ENCODE measurements at places on chromosomes 3 and 15.

GRCh38 chr3:157460253-157460652 lies 23.6 kb downstream of the PTX3 start:
- no peak for DNase-seq

DNA sequence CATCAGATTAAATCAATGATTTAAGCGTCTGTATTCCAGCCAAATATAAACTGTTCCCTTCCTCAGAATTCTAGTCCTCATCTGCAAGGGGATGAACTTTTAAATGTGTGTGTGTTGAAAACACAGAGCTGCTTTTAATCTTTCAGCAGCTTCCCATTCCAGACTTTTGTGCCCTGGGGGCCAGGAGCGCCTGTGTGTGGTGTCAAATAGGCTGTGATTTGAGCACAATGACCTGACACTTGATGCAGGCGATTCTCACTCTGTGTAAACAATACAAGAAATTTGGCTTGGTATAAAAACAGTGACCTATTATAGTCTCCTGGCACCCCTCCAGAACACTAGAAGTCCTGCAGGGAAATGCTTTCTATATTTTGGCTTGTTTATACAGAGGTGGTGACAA lies 274.6 kb upstream of the ROPN1 start:
- no peak for DNase-seq

- no peak for DNase-seq
Observed at GRCh38 chr15:89395461-89395871, 60.8 kb upstream of the POLG start.

DNA sequence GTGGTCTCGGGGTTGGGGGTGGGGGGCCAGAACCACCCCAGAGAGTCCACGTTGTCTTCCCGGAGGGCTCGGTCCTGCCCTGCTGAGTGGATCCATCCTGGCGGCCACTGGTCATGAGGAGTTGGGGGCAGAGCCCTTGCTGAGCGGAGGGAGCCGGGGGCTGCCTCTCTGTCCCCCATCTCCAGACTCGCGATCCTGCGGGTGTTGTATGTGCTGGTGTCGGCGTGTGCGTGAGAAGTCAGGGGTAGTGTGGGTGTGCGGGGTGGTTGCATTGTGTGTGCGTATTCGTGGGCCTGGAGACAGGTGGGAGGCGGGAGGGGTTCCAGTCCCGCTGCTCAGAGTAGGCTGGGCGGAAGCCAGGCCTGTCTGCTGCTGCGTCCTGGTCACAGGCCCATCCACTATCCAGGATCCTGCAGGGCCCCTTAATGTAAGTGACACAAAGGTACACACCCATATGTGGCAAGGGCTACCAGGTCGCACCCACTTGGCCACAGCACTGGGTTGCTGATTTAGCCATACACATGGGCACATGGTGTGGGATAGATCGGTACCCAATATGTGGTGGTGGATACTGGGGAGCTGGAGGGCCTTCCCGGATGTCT lies 30.7 kb downstream of the NBEAL2 start:
- DNase-seq, result no peak

DNA sequence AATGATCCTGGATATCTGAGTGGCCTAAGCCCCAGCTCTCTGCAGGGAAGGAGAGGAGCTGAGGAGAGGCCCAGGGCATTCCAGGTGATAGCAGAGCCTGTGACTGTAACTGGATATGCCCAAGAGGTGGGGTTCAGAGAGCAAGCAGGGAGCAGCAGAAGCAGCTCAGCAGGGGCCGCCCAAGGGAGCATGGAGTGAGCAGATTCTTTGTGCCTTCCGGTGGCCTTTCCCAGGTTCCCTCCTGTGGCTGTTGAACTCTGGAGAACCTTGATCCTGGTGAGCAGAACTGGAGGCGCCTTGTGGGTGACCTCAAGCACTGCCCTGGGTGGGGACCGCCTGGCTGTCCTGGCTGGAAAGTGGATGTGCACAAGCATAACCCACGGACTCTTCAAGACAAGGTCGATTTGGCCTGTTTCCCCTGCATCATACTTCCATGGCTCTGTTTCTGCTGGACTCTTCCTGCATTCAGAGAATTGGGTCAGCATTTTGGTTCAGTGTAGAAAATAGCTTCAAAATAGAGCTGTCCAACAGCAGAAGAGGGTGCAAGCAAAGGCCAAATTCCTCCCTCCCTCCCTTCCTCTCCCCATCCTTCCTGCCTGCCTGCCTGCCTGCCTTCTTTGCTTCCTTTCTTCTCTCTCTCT lies 76.1 kb downstream of the ARNT2 start:
- no peak for DNase-seq

DNA sequence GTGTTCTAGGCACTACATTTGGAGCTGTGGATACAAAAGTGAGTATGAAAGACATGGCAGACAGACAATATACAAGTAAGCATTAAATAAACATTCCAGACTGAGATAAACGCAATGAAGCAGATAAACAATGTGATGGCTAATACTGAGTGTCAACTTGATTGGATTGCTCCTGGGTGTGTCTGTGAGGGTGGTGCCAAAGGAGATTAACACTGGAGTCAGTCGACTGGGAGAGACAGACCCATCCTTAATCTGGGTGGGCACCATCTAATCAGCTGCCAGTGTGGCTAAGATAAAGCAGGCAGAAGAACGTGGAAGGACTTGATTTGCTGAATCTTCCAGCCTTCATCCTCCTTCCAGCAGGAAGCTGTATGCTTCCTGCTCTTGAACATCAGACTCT lies 77.2 kb downstream of the CADPS start:
- DNase-seq, result no peak

DNA sequence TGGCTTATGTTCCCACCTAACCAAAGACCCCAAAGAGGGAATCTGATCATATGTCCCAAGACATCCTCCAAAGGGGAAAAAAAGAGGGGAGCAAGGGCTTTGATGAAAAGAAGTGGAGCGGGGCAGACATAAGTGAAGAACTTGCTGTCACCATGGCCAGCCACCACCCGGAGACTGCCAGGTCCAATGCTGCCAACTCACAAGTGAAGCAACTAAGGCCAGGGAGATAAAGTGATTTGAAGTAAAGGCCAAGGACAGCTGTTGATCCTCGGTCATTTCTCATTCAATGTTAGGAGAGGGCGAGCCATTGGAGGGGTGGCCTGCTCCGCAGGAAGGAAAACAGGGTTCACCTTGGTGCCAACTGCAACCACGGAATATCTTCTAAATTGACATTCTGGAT lies 72.6 kb upstream of the C3orf80 start:
- DNase-seq, result no peak

DNA sequence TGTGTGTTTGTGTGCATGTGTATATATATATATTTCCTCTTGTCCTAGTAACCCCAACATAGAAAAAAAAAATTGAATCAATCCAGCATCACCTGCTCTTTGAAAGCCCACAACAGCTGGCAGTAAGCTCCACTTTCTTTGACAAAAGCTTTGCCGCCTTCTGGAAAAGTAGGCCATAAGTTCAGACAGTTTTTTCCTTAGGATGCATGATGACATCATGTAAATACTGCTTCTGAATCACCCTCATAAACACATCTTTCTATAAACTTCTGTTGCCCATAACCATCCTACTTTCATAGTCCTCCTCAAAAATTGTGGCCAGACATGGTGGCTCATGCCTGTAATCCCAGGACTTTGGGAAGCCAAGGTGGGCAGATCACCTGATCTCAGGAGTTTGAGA lies 67.4 kb downstream of the CSNK1G1 start:
- no peak for DNase-seq

DNA sequence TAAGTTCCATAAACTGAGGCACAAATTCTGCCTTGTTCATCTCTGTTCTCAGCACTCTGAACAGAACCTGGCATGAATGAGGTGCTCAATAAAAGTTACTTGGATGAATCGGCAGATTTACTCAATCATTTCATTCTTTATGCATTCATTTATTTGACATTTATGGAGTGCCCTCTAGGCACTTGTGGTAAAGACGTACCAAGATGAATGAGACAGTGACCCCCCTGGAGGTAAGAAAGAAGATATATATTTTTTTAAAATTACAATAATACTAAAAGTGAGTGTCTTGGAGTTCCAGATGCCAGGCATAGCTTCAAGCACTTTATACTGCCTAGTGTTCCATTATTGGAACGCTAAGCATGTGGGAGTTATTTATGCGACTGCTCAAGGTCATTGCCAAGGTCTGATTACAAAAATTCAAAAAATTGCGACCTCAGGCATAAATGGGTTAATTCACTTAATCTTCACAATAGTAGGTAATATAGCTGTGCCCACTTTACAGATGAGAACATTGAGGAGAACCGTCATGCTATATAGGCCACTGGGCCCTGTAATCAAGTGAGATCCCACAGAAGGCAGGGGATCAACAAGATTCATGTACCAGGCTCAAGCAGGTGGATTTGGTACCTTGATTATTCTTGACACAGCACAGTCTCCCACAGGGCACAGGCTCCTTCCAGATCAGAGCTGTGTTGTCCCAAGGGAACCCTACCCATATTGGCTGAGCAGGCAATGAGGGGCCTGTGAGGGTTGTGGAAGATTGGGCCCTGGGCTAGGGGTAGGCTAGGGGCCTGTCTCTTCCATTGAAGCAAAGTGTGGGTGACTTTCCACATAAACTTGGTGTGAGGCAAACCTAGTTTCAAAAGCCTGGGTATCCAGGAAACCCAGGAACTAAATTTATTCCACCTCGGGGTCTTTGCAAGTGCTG lies 10.7 kb downstream of the XIRP1 start:
- DNase-seq, result no peak

GRCh38 chr3:109803274-109803673 lies 465.9 kb upstream of the DPPA4 start:
- DNase-seq, result no peak

- DNase-seq, result no peak
Observed at GRCh38 chr15:57345584-57345983, 30.7 kb upstream of the CGNL1 start.

DNA sequence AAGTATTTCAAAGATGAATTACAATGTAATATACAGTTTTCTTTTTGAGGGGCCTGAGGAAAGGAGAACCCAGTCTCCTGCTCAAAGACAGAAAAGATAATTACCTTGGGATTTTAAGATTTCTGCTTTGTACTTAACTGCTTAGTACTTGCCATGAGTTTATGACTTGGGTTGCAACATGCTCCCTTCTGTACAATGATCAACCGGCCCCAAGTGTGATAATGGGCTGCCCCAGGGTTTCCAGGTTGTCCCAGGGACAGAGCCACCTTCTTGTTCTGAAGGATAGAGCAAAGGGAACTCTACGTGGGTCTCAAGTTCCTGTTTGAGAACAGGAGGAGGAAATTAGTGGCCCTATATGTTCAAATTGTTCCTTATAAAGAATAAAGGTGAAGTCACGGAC lies 104.8 kb downstream of the ABHD5 start:
- DNase-seq, result no peak

- DNase-seq, result no peak
Observed at GRCh38 chr15:32007355-32007960, 22.9 kb upstream of the CHRNA7 start.

DNA sequence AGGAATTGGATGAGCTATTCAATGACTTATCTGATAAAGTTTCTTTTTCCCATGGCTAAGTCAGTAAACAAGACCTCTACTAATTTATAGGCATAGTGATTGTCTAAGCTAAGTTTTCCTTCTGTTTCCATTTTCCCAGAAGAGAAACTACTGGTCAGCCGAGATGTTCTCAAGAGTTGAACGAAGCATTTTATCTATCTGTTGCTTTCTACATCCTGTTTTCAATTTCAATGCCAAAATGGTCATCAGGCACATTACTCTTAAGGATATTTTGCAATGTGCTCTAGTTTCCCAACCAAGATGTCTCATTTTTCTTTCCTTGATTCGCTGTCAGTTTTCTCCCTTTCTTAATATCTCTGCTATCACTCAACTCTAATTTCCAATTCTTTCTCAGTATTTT lies 228.7 kb downstream of the MBNL1 start:
- DNase-seq, result no peak

- no peak for DNase-seq
Observed at GRCh38 chr3:187977659-187978058, 176.3 kb upstream of the LPP start.

DNA sequence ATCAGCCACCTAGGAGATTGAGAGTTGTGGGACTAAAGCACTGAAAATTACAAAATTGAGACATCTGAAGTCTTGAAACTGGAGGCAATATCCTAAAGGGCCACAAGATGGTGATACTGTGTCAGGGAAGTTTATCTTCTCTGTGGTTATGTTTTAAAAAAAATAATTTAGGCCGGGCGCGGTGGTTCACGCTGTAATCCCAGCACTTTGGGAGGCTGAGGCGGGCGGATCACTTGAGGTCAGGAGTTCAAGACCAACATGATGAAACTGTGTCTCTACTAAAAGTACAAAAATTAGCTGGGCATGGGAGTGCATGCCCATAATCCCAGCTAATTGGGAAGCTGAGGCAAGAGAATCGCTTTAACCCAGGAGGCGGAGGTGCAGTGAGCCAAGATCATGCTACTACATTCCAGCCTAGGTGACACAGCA lies 17.9 kb upstream of the NIT2 start:
- no peak for DNase-seq

DNA sequence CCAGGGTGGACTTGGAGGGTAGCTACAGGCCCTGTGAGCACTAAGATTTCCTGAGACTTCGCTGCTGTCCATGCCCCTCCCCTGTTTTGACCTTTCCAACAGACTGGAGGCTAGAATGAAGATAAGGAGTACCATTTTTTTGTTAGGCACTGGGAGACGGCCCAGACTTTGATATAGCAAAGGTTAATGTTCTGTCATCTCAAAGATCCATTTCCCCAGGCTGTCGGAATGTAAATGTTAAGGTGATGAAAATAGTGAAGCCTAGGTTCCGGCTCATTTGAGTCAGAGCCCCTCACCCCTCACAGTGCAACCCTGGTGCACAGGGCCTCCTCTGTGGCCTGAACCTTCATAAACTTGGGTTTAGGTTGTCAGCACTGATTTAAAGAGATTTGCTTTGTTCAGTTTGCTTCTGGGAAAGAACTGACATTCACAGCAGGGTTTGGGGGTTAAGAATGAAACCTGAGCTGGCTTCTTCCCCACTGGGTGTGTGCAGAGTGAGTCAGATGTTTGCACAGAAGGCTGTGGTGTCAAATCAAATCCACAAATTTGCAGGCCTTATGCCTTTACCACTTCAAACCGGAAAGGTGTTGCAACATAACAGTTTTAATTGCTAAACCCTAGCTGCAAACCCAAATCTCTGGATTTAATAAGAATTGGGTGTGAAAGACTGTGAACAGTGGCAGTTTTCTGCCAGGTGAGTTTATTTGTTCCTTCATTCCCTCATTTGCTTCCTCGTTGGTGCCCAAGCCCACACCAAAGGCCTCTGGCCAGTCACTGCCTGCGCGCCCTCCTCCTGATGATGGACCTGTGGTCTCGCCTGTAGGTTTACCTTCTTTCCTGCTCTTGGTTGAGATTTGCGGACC lies 20.6 kb upstream of the KCTD6 start:
- no peak for DNase-seq
